Stimulated activated CD4-positive, alpha-beta T cell treated with anti-CD3 and anti-CD28 coated beads, Interleukin-12 subunit alpha, Interleukin-12 subunit beta, amount 100 ng/mL, for 24 hours (primary cell): ENCODE measurements at places on chromosomes 2 and 18.

DNA sequence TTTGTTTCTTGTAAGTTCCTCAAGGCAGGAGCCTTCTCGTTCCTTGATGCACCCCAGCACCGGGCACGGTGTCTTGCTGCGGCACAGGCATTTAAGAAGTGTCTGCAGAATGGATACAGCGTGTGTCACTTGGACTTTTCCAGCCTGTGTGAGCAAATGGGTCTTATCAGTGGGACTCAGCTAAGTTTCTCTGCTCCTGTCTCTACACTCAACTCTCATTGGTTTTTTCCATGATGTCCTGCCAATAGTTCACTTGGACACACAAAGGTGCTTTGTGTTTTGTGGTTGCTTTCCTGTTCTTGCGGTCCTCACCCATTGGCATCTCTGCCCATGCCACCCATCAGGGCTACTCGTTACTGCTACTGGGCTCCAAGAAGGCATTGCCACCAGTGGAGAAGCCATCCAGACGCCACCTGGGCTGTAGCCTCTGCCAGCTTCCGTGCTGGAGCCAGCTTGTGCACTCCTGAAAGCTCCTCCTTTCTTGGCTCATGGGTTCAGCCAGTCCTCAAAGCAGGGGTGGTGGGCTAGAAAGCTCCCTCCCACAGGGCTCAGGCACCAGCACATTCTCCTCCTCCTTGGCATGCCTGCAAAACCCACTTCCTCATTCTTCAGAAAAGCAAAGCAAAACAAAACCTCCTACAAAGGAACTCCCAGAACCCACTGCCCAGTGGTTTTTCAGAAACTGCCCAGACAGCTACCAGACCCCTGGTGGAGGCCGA is 41.4 kb downstream of the IL1R2 start:
- DNase-seq: no peak

- no peak for DNase-seq
Measured at GRCh38 chr2:236628256-236628901, 58.8 kb downstream of the ACKR3 start.

- DNase-seq: no peak
Measured at GRCh38 chr2:196413821-196414274, 225.7 kb upstream of the CCDC150 start.

GRCh38 chr2:20207051-20207450 is 17.9 kb downstream of the SDC1 start:
- no peak for DNase-seq

DNA sequence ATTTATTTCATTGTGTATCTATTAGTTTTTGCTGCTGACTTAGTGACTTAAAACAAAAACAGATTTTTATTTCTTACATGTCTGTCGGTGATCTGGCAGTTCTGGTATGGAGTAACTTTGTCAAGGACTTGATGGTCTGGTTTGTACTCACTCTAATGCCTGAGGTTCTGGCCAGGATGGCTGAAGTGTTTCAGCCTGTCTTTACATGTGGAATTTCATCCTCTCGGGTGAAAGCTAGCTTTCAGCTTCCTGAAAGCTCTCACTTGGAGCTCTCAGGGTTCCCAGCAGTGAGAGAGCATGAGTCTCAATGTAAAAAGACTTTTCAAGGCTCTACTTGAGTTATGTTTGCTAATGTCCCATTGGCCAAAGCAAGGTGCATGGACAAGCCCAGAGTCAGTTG is 216.4 kb downstream of the NR4A2 start:
- no peak for DNase-seq

DNA sequence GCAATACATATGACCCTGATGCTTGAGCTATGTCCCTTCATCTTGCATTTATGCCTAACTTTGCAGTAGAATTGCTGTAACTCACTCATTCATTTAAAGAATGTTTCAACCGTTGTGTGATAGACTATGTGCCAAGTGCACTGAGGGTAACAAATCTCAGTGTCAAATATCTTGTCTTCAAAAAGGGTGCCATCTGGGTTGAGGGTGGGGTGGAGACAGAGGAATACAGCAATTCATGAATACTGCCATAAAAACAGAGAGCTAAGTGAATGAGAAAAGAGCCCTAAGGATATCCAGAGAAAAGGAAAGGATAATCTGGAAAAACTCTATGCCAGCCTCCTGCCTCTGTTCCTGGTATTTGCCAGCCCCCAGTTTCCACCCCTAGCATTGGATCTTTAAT is 1534.4 kb upstream of the PIK3C3 start:
- DNase-seq: no peak

- no peak for DNase-seq
Measured at GRCh38 chr18:34385311-34385710, 160.6 kb upstream of the NOL4 start.

DNA sequence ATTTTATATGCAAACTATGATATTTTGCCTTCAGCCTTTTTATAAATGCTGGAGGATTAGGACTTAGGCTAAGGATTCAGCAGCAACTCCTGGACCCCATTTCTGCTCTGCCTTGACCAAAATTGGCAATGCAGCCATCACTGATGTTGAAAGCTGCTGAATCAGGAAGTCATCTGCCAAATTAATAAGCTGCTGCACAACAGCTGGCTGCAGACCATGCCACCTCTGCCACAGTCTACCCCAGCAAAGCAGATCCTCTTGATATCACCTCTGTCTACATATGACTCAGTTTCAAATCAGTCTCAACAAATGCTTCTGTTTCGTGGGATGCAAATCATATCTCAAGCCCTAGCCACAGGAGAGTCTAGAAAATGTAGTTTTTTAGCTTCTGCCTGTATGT is 7.1 kb upstream of the SOS1 start:
- DNase-seq: peak; percentile 10

GRCh38 chr18:58896734-58897508 is 32.2 kb downstream of the ZNF532 start:
- no peak for DNase-seq

DNA sequence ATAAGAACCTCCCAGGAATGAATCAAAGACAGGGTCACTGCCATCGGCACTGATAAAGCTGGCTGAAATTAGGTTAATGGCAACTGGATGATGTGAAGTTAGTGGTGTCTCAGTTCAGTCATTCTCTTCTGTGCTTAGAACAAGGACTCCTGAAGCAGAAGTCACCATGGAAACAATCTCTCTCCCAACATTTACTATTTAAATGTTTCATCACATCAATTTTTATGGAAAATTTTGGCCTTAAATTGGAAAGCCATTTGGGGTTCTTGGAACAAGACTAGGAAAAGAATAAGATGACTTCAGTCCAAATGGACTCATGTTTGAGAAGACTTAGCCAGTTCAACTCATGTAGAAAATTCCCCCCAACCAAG is 15.5 kb upstream of the ARL5A start:
- DNase-seq: no peak

DNA sequence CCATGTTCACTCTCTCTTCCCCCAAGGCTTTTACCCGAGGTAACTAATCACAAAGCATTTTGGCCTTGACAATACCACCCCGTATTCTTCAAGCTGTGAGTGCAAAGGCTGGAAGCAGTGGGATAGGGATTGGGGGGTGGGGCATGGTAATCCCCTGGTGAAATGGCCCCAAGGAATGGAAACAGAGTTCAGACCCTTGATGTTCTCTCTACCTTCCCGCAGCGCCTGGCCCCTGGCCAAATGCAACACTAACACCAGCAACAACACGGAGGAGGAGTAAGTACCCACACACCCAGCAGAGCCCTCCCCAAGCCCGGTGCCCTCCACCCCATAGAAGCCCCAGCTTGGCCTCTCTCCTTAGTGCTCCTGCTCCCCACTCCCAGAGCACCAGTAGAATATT is 36.9 kb downstream of the CNGA3 start:
- DNase-seq: no peak

DNA sequence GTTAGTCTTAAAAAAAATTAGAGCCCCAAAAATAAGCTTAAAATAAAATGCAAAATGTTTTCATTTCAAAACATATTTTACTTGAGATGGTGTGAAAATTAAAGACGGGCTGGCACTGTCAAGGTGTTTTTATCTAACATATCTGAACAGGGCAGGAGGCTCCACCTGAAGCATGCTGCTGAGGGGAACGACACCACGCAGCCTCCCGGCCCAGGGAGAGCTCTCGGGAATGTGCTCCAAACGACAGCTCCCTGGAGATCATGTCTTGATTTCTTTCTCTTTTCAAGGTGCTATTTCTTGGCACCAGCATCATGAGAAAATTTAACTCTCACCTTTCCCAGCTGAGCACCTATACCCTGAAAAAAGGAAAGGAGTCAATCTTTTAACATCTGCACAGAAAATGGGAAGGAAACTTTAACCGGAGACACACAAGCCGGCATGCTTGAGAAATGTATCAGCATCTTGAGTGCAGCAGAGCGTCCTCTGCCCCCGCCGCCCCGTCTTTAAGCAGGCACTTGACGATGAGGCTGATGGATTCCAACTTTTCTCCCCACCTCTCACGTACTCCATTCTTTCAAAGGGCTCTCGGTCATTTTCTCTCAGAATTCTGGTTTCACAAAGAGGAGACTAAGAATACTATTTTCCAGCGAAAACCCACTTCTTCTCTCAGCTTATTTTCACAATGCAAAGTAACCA is 56.6 kb downstream of the EIPR1 start:
- DNase-seq: no peak

DNA sequence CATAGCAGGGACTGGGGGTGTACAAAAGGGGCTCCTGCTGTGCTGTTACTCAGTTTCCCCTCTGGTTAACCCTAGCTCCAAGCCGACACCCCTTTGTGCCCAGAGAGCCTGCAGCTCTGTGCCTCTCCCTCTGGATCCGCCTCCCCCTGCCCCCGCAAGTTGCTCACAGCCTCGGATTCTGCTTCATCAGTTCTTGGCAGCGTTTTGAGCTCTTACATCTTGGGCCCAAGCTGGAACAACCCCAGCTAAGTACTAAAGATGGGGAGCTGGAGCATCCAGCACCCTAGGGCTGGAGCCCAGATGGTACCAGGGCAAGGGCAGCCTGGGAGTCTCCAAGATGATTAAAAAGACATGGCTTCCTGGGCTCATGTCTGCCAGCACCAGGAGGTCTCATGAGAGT is 40.7 kb downstream of the POMC start:
- no peak for DNase-seq

GRCh38 chr2:130391058-130391871 is 35.4 kb downstream of the PTPN18 start:
- no peak for DNase-seq

GRCh38 chr2:239690651-239691631 is 290.1 kb upstream of the HDAC4 start:
- no peak for DNase-seq

GRCh38 chr18:24741965-24742724 is 281.7 kb downstream of the HRH4 start:
- no peak for DNase-seq

- peak; percentile 47 for DNase-seq
Measured at GRCh38 chr2:68774569-68775271, 40.1 kb downstream of the ARHGAP25 start.

DNA sequence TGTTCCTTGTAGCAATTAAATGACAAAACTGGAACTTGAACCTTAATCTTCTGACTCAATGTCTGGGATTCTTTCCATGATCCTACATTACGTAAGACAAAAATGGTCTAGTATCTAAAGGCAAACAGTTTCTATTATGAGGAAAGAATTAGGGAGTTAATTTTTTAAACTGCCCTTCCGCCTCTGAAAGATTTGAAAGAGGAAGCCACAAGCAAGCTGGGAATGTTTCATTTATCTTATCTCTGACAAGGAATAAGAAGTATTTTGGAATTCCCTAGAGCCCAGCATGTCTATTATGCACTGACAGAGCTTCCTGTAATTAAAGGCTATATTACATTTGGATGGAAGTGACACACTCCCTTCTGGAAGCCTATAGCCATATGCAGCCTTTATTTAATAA is 558.8 kb upstream of the CDH2 start:
- no peak for DNase-seq

DNA sequence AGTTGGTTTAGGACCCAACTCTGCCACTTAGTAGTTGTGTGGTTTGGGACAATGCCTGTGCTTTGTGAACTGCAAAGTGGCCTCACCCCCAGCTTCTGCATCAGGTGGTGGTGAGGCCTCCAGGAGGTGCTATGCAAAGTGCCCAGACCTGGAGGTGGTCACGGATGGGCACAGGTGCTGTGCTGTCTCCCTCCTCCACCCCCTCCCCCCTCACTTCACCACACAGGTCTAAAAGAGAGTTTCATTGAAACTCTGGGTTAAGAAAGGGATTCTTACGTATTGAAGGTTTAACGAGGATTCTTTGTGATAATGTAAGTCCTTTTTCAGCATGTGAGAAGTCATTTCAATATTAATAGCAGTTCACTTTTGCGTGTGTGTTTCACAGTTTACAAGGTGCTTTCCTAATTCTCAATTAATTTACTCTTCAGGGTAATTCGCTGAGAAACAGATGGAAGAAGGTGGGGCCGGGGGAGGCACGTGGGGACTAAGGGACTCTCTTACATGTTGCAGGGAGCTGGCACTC is 369.9 kb downstream of the LPIN1 start:
- no peak for DNase-seq

DNA sequence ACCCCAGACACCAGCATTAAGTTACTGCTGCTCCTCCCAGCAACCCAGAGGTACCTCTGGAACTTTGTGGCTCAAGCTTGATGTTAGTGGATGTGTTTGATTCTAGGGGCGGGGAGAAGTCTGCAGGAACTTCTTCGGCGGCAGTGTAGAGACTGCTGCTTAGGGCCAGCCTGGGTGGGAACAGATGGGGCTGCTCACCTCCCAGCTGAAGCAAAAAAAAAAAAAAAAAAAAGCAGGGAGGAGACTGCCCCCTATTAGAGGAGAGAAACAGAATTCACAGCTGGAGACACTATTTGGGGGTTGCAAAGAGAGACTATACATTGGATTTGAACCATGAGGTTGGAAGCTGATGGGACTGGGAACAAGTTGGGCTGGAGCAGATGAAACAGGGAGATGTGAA is 28.6 kb upstream of the FAM136A start:
- no peak for DNase-seq

- DNase-seq: no peak
Measured at GRCh38 chr2:8126783-8127182, 555.1 kb upstream of the ID2 start.

DNA sequence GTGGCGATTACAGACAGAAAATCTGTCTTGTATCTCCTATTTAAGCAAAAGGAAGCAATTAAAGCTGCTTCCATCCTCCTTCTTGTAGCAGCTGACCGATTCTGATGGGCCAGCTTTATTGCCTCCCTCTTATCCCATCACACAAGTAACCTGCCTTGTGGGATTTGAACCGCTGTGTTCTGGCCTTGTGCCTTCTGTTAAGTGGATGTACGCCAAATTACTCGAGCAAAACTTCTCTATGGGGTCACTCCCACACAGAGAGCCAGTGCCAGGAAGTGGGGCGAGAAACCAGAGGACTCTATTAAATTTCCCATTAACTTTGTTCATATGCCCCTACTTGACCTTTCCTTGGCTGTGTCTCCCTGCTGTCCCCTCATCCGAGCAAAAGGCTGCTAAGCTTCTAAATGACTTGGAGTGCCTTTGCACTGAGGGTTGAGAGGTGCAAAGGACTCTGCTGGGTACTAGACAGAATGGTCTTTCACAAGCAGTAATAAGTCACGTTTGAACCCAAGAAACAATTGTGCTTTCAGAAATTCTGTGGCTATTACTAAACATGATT is 672.5 kb downstream of the MBD2 start:
- no peak for DNase-seq

GRCh38 chr18:11960743-11961380 is 20.4 kb upstream of the IMPA2 start:
- no peak for DNase-seq

DNA sequence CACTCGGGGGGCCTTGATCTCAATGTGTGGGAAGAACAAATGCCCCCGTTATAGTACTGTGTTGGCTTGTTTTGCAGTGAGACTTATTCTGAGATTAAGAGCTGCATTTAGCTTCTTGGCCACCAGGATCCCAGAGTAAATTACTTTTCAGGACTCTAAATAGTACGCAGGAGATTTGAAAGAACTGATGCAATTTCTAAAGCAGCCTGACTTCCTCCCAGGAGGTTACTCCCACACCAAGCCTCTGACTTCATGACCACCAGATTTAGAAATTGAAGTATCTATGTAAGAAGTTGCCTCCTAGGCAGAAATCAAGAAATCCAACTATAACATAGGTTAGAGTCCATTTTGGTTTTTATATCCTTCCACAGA is 67.0 kb downstream of the FEZ2 start:
- DNase-seq: no peak
